T follicular helper cell (primary cell): ENCODE measurements at places on chromosomes 16 and 17.

- DNase-seq = no peak
Measured at GRCh38 chr16:23379707-23380106, 73.3 kb downstream of the COG7 start.

DNA sequence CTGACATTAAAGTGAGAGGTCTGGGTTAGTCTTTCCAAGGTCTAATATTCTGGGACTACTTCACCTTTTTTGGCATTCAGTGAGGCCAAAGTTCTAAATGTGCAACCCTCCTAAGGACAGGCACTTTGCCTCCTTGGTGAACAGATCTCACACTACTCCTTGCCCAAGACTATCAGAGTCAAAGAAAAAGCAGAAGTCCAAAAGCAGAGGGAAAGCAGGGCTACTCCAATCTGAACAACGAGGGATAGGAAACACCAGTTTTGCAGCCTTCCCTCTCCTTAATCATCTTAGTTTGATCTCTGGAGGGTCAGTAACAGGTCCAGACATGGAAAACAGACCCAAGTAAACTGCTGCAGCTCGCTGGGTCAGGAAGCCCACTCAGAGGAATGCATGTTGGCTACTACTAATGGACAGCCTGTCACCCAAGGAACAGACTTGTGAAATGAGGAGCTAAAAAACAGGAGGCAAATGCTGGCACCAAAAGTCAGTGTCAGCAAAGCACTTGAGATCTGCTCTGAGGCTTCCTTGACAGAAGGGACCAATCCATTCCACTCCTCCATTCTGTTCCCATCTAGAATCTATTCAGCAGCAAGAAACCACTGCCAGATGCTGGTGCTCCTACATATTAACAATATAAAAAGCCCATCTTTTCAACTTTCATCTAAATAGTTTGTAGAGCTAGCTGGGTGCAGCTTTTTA is 29.9 kb downstream of the DCUN1D3 start:
- no peak for DNase-seq

DNA sequence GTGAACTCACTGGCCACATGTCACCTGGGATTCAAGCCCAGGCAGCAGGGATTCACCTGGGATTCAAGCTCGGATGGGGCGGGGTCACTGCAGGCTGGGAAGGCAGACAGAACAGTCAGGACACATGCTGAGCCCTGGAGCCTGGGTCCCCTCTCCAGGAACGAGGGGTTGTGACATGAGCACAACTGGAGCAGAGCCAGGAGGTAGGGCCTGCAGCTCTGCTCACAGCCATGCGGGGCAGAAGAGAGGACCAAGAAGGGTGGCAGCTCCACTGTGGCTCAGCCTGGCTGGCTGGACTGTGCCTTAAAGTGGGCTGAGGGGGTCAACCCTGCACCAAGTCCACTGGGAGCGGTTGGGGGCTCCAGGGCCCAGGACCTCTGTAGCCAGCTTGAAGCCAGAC is 150.1 kb downstream of the RAB11FIP4 start:
- no peak for DNase-seq

- DNase-seq = no peak
Measured at GRCh38 chr17:34230342-34230741, 24.7 kb upstream of the CCL2 start.

- DNase-seq = no peak
Measured at GRCh38 chr16:83887080-83887479, 11.8 kb upstream of the MLYCD start.

DNA sequence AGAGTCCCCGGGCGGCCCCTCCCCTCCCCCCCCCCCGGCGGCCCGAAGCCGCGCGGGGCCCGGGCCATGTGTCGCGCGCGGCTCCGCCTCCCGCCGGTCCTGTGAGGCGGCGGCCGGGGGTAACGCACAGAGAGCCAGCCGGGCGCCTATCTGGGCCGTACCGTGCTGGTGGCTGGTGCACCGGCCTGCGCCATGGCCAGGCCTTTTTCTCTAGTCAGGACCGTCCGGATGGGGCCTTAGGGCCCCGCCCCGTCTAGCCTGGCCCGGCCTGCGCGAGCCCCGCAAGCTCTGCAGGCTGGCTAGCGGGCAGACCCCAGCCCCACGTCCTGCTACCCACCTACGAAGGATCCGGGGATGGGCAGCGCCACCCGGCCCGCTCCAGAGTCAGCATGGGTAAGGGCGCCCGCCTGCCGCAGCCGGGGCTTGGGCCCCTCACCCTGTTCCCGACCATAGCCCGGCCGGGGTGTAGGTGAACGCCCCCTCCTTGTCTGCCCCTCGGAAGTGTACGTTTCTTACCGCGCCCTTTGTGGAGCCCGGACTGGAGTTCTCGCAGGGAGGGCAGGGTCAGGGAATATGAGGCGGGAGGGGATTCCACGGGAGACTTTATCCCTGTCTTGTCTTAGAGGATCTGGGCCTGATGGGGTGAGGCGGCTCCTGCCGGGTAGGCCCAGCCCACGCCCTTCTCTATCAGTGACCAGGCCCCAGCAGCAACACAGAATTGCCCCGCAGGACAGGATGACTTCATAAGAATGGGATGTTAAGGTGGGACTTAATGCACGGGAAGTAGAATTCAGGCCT is at the start of gene CENPT:
CENPT (minus strand) TSS at position 630 of the 798 bp plus-strand sequence. CDS start 13,834 bp downstream, outside the sequence.
- no peak for DNase-seq

DNA sequence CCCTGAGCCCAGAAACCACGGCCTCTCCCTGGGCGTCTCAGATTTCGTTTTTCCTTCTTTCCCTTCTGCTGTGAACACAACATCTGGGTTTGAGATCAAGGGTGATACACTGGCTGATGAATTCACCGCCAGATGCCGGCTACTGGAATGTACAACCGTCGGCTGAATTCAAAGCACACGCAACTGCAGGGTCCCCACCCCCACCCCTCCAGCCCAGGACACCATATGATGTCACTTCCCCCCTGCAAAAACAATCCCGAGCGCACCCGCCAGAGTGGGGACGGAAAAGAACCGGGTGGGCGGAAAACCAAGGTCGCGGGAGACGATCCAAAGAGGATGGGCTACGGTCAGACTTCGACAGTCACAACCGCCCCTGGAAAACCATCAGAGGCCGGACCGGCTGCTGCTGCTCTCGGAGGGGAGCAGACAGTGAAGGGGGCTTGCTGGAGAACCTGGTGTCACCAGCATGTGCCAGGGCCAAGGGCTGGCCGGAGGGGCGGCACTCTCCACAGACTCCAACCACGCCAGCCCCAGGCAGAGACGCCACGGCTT is 23.3 kb downstream of the CEP295NL start:
- DNase-seq = no peak

DNA sequence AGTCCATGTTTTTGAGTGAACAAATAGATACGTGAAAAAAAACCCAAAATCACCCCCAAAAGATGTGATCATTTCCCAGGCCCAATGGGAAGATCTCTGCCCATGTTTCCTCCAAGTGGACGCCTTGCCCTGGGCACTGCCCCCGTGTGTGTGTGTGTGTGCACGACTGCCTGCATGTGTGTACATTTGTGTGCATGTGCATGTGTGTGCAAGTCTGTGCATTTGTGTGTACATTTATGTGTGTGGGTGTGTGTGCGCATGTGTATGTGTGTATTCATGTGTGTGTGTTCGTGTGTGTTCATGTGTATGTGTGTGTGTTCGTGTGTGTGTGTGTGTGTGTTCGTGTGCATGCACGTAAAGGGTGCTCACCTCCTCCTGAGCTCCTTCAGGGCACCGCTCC is 16.8 kb upstream of the LRRC37A3 start:
- DNase-seq = no peak

DNA sequence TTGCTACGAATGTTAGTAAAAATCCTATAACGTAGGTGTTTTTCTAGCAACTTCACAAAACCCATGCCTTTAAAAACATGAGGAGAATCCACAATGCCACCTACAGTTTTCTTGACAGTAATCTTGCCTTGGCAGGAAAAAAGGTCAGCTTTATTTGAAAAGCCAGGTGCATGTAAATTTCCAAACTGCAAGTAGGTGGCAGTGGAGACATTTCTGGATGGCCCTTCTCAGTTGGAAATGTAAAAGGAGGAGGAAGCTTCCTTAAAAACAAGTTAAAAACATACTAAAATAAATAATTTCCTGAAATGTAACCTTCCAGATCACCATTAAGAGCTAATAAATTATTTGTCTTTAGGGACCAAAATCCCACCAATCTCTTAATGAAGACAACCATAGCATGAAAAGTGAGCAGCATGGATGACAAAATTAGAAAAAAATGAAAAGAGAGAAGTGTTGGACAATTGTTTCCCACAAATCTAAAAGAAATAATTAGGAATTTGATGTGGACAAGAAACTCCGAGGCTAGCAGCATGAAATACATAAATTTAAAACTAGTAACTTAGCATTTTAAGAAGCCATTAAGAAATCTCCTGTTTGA is 152.2 kb downstream of the SNX11 start:
- no peak for DNase-seq

DNA sequence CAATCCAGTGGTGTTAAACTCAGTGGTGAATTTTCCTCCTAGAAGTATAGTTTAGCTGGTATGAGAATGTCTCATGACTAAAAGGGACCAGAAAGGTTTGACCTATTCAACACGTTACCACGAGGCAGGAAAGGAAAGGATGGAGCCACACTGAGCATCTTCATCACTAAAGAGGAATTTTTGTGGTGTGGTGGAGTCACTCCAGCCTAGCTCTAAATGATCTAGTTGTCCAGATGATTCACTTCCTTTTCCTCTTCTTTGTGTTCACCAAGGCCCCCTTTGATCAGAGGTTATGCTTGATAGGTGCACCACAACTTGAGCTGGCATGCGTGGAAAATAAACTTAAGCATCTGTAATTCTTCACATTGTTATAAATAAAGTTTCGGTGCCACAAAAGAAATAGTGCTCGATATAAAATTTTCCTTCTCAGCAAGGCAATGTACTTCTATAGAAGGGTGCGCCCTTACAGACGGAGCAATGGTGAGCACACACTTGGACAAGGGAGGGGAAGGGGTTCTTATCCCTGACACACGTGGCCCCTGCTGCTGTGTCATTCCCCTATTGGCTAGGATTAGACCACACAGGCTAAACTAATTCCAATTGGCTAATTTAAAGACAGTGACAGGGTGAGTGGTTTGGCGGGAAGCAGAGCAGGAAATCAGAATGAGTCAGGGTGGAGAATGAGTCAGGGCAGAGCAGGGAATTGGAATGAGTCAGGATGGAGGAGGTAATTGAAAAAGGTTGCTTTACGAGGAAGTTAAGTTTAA is 254.6 kb downstream of the HS3ST3A1 start:
- DNase-seq = no peak

- no peak for DNase-seq
Measured at GRCh38 chr16:50819706-50820105, 77.8 kb downstream of the CYLD start.
